ENCODE measurements at places on chromosomes 13 and 19.
A peak's percentile ranks its signal among the peaks of the same experiment; 100 is the strongest.

DNA sequence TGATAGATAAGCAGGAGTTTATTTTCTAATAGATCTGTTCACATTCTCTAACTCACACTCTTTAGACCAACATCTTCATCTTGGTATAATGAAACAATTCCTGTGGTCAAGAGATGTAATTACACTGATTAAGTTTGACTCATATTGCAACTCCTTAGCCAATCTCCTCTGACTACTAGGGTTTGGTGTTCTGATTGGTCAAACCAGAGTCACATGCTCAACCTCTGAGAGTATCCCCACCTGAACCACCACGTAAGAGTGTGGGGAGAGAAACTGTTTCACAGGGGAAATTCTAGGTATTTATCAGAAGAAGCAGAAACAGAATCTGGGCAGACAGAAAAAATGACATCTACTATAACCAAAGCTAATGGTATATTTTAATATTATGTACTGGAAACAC is 42.4 kb downstream of the UQCRFS1 start:
- no peak for DNase-seq

DNA sequence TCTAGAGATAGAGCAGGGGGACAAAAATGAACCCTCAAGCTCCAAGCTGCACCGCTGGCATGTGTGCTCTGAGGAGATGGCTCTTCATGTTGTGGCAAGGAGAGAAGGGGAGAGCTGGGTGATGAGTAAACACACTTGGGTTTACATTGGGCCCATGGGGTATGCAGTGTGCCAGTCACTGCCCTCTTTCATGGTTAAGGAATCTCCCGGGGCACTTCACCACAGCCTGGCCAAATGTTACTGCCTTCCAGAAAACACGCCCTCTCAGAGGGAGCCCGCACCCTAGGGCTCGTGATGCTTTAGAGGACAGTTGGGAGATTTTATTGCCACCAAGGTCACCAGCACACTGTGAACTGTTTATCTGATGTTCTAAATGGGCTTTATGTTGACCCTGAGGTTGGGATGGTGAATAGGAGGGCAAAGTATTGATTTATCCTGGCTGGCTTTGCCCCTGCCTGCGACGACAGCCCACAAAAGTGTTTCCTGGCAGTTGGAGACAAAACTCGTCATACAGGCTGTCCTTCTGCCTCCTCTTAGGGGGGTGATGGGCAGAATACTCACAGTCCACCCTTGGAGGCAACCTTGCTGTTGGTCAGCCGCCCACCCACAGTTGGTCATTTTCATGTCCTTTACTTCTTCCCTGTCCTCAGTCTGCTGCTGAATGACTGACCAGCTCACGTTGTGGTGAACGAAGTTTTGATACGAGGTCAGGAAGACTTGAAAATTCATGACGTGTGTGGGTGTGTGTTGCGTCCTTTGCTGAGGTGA is 156.9 kb downstream of the STK24 start:
- DNase-seq: no peak

DNA sequence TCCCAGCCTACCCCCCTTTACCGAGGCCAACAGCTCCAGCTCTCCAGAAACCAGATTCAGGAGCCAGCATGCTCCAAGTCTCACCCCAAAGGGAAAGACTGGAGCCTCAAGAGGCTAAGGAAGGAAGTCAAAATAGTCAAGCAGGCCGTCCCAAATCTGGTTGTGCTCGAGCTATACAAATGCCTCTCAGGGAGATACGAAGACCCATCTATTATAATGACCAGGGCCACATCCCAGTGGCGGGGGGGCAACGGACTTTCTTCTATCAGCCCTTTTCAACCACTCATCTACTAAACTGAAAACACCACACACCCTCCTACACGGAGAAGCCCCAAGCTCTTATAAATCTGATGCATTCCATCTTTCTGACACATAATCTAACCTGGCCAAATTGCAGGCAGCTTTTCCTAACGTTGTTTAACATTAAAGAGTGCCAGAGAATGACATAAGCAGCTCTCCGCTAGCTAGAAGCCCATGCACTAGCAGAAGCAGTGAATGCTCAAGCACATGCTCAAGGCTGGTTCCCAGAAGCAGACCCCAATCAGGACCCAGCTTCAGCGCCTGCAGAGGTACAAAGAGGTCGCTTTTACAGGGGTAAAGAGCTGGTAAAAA is 104.6 kb upstream of the ZNF98 start:
- DNase-seq: no peak

DNA sequence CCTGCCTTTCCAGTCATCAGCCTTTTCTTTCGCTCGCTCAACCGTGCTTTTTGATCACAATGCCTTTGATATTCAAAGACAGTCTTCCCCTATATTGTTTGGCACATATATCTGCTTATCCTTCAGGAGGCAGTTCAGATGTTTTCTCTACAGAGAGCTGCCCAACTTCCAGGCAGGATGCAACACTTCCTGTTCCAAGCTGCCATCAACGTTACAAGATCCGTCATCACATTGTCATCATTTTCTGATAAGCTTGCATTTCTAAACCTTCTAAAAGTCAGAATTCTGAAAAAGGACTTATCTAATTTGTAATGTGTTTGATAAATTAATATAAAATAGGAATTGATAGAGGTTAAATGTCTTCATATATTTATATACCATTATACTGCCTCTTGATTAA is 574.2 kb downstream of the TBC1D4 start:
- DNase-seq: no peak

GRCh38 chr13:89750371-89750770 is 1597.1 kb upstream of the MIR17HG start:
- DNase-seq: no peak

- DNase-seq: peak; percentile 87
Measured at GRCh38 chr13:34044660-34045080, 226.7 kb downstream of the RFC3 start.

DNA sequence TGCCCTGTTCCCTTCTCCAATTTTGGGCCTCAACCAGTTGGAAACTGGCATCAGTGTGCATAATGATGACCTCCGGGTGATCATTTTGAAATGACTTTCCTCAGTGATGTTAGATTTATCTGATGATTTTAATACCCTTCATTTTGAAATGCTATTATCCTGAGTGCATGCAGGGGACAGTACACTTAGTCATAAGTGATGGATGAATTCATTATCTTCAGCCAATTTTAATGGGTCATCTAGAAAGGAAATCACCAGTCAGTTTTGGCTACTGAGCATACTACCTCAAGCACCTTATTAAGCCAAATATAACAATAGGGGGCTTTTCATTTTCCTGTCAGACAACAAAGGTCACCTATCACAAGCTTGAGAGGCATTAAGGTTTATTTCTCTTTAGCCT is 118.5 kb upstream of the MIR17HG start:
- no peak for DNase-seq

DNA sequence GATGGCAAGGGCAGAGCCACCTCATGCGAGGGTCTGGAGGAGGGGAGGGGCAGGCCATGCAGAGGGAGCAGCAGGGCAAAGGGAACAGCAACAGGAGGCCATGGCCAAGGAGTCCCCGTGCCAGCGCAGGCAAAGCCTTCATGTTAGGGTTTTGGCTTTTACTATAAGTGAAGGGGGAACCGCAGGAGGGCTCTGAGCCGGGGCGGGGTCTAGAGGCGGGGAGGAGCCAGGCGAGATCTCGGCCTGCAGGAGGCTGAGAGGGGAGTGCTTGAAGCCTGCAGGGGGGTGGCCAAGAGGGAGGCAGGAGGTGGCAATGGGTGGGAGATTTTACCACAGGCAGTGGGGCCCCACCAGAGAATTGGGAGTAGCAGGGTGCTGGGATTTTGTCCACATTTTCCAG is 6.3 kb downstream of the ARHGAP33 start:
- no peak for DNase-seq

- no peak for DNase-seq
Measured at GRCh38 chr19:22545751-22546150, 88.4 kb upstream of the ZNF492 start.

DNA sequence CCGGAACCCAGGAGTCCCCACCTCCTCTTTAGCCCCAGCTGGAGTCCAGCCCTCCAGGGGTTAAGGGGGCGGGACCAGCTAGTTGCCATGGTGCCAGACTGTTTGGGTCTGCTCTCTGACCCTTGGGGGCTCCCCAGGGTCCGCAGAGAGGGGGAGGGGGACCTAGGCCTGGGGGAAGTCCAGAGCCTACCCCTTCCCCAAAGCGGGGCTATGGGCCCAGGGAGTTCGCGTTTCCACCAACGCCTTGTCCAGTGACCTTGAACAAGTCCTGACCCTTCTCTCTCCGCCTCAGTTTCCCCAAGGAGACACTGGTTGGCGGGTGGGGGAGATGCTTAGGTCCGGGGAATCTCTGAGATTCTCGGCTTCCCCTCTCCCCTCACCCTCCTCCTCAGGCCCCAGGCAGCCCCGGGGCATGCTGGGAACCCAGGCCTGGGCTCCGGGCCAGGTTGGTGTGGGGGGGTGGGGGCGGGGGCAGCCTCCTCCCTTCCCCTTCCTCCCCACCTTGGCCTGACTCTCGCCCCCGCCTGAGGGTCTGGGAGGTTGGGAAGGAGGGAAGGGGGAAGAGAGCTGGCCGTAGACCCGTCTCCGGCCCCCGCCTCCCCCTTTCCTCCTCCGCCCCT is 2.6 kb upstream of the SPACA6 start:
- peak; percentile 71 for DNase-seq

DNA sequence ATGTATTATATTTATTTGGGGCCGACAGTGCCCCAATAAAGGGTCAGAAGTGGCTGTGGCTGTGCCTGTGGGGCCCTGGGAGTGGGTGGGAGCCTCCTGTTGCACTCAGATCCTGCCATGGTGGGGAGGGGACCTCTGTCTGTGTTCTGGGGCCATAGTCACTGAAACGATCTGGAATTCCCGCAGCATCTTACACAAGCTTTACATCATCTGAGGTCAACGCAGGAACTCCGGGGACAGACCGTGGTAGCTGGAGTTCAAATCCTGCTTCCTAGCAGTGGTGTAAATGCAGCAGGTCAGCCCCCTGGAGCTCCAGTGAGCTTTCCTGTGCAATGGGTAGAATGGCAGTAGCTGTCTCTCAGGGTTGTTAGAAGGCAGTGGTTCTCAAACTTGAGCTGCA is 3.9 kb upstream of the SCN1B start:
- DNase-seq: no peak

- no peak for DNase-seq
Measured at GRCh38 chr13:39600766-39601165, 2.2 kb downstream of the LHFPL6 start.

DNA sequence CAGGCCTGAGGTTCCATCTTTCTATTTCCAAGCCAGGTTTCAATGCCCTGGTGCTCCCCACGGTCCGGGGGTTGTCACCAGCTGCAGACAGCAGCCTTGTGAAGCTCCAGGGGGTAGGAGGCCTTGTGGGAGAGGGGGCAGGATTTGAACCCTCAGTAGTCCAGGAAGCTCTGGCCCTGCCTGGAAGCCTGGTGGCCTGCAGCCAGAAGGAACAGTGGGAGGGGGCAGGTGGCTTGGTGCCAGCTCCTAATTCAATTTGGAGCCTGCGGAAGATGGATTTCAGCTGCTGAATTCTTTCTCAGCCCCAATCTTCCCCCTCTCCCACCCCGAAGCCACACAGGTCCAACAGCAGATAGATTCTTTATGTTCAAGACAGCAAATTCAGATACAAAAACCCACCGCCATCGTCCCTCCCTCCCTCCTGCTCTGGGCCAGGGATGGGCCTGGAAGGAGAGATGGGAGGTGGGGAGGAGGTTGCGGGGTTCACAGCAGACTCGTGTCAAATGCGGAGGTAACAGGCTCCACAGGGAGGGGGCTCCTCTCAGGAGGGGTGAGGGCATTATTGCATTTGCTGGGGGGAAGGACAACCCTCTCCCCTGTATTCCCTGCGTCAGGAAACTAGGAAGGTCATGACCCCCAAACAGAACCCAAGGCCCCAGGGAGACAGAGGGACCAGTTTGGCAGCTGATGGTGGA is 2.4 kb upstream of the PTGER1 start:
- no peak for DNase-seq

- no peak for DNase-seq
Measured at GRCh38 chr13:34425327-34425949, 516.6 kb upstream of the NBEA start.

DNA sequence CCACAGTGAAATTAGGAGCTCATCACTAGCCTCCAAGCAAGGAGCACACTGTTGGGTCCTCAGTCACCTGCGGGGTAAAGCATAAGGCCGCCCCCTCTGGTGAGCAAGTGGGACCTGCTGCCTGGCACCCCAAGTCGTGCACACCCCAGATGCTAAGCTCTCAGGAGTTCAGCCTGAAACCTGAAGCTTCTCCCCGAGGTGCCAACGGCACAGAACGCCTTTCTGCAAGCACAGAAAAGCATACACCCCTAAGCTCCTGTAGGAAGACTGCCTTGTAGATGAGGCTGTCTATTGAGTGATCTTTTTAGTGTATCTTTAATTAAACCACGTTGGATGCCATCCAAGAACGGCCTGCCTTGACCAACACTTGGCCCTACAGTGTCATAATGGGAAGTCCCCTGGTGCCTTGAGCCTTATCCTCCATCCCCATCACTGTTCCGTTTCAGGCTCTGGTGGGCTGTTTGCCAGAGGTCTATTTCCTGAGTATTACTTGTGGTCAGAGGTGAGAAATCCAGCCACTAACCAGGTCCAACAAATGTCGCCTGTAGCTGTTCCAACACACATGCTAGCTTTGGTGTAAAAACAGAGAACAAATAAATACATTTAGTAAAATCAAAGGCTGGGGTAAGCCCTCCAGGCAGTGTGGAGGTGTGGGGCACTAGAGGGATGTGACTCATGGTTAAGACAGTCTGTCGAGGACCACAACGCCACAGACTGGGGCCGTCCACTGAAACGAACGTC is 44.8 kb downstream of the C13orf42 start:
- DNase-seq: no peak

DNA sequence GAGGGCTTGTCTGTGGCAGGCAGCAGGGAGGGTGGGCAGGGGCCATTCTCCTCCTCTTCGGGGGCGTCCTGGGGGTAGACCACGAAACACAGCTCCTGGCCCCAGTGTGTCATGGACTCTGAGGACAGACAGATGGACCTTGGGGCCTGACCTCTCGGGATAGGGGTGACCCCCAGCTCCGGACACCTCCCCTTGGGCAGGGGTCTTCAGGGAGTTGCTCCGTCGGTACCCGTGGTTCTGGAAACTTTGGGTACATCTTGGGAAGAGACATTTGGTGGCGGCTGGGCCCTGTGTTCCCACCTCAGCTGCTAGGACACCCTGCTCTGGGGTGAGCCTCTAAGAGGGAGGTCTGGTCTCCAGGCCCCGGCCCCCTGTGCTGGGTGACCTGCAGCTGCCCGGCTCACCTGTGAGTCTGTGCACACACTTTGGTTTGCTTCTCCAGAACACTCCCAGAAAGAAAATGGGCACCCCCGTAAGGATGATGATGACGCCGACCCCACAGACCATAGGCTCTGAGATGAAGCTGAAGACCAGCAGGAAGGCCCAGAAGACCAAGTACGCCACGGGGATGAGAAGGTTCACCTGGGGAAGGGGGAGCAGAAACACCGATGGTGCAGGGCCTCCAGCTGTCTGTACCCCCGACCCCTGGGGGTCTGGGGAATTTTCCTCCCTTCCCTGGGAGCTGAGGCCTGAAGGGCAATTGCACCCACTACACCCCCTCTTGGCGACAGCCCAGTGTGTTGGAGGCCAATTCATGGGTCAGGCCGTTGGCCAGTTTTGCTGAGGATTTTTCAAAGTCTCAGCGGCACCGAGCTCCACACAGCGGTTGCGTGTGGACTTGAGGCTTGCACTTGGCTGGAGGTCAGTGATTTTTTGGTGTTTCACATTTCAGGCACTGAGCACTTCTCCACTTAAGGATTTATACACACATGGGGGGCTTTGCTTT is 15.0 kb downstream of the LRP3 start:
- DNase-seq: no peak

GRCh38 chr13:49400755-49401659 is 42.9 kb downstream of the CAB39L start:
- peak; percentile 62 for DNase-seq

All from AG10803 (cell line).